ENCODE measurements at places on chromosomes 3 and 15. TPM values are rescaled to one million over a fixed set of nuclear protein-coding genes. Genes with fewer than 3 reads are reported as not detected.
A peak's percentile ranks its signal among the peaks of the same experiment; 100 is the strongest.

GRCh38 chr15:99721104-99721778 is 12.0 kb downstream of the LYSMD4 start:
- peak; percentile 51 for DNase-seq

DNA sequence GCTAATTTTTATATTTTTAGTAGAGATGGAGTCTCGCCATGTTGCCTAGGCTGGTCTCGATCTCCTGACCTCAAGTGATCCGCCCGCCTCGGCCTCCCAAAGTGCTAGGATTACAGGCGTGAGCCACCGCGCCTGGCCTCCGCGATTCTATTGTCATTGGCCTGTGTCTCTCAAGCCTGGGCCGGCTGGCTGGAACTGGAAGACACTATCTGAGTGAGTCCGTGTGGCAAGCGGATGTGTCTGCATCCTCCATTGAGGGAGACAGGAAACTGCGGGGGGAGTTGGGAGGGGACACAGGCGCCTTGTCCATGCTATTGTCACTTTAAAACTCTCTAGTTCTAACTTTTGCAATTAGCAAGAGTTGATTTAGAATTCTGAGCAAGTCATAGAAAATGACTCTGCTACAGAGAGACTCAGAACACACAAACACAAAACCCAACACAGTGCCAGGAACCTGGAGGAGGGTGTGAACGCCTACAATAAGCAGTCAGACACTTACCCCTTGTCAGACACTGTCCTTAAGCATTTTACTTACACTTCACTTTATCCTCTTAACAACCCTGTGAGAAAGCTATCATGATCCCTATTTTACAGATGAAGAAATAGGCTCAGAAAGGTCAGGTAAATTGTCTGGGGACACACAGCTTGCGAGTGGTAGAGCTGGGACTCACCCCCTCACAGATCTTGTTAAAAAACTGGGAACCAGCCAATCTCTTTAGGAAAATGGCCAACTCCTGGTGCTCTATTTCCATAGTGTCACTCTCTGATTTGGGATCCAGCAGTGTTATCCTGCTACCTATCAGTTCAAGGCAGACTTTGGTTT is 38.7 kb downstream of the ANP32A start:
- DNase-seq = no peak

GRCh38 chr3:143203848-143204247 is 84.3 kb downstream of the CHST2 start:
- DNase-seq = no peak

- no peak for DNase-seq
Measured at GRCh38 chr3:69998759-69999139, 784 bp upstream of the SAMMSON start.

- DNase-seq = no peak
Measured at GRCh38 chr3:71491154-71491752, 92.3 kb downstream of the FOXP1 start.

DNA sequence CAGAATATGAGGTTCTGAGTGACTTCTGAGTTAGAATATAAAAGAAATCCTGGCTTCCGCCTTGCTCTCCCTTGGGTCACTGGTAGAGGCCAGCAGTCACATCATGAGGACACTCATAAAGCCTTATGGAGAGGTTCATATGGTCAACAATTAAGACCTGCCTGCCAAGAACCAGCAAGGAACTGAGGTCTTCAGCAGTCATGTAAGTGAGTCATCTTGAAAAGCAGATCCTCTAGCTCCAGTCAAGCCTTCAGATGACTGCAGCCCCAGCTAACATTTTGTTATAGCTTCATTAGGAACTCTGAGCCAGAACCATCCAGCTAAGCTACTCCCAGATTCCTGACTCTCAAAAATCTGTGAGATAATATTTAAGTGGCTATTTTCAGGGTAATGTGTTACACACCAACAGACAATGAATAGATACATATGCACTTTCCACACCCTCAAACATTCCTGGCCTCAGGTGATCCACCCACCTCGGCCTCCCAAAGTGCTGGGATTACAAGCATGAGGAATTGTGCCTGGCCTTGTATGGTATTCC is 447.2 kb downstream of the SHQ1 start:
- no peak for DNase-seq

- DNase-seq = no peak
Measured at GRCh38 chr3:107911337-107912000, 179.4 kb downstream of the CD47 start.

DNA sequence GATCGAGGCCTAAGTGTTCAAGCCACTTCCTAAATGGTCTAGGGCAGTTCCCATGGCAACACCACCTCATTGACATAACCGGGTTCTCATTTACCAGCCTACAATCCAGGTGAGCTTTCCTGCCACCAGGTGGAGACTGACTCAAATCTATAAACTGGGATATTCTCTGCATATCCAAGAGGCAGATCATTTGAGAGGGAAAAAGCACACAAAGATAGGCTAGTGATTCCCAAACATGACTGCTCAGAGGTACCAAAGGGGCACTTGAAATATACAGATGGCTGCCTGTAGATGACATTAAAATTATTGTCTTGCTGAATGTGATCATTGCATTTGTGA is 141.3 kb upstream of the PROK2 start:
- peak; percentile 59 for DNase-seq

GRCh38 chr3:23312866-23313265 is 109.7 kb downstream of the UBE2E2 start:
- no peak for DNase-seq

DNA sequence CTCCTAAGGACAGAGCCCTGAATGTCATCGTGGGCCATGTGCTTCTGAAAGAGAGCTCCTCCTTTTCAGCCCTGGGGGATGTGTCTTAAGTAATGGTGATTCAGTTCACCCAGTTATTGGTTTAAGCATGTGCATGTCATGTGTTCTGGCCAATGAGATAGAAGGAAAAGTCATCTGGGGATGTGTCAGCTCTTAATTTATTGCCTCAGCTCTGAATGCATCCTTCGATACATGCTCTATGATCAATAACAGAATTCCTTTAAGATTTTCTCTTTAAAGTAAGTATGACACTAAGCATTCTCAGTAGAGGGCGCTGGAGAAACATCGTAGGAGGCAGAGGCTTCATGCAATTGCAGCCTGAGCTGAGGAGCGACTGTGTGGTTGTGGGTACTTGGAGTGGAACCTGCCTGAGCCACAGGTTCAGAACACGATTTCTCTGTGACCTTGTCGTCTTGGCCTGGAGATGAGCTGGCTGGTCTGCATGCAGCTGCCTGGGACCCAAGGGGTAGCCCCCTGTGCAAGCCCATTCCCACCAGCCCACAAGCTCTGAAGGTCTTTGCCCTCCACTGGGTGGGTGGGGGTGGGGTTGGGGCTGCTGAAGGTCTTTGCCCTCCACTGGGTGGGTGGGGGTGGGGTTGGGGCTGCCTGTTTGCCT is 69.5 kb downstream of the C3orf38 start:
- peak; percentile 81 for DNase-seq

DNA sequence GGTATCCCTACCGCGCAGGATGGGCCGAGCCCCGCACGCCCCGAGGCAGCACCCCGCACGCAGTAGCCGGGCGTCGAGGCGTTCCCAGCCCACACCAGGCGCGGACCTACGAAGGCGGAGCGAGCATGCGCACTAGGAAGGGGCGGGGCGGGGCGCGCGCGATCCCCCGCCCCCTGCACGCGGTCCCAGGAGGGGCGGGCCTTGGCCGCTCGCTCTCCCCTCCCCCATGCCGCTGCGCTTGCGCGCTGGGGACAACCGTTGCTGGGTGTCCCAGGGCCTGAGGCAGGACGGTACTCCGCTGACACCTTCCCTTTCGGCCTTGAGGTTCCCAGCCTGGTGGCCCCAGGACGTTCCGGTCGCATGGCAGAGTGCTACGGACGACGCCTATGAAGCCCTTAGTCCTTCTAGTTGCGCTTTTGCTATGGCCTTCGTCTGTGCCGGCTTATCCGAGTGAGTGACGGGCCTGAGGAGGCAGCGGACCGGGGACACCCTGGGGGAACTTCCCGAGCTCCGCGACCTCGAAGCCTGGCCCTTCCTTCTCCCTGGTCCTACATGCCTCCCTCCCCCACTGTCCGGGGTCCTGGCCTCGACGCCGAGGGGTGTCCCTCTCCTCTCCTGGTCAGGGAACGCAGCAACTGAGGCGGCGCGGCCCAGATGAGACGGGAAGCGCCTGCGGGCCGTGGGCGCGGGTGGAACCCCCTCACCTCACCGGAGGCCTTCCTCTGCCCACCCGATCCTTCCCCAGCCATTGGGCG is at the start of gene SPESP1:
Gene SPESP1 (plus strand): TSS at position 258 of the 755 bp plus-strand sequence. CDS start 129 bp downstream, at position 387.
- DNase-seq = no peak

DNA sequence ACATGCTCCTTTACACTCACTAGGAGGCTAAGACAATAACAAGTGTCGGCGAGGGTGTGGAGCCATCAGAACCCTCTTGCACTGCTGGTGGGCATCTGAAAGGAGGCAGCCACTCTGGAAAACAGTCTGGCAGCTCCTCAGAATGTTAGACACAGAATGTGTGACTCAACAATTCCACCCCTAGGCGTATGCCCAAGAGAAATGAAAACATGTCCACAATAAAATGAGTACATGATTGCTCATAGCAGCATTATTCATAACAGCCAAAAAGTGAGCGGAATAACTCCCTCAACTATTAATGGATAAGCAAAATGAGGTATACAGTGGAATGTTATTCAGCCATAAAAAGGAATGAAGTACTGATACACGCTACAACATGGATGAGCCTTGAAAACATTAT is 57.8 kb downstream of the WNT7A start:
- DNase-seq = no peak

DNA sequence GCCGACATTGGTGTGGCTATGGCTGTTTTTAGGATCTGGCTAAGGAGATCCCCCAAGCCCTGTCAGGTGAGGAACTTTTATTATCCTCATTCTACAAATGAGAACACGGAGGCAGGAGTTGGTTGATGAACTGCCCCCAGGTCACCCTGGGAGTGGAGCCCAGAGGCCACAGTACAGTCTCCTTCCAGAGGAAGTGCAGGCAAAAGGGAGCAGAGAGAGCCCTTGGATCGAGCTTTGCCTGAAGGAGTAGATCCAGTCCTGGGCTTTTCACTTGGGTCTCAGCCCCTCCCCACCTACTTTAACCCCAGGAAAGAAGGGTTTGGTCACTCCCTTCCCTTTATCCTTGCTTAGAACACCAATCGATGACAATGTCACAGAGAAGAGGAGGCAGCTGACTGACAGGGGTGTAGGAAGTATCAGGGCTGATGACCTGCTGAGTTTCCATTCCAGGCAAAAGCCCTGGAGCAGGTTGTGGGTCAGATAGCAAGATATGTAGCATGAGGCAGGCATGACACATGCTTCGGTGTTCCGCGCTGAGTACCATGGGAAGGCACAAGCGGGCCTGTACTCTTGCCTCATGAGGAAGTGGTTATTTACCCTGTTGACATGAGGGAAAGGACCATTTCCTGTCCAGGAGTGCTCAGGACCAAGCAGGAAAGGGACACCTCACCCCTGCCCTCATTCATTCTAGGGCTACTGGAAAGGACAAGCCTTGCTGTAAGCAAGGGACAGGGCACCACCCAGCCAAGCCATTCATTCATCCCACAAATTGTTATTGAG is 5.8 kb upstream of the PLA2G4D start:
- no peak for DNase-seq

The ROPN1 gene
- not detected for total RNA-seq

The CHDH gene
- total RNA-seq = 1.4 TPM

The P2RY13 gene
- not detected for total RNA-seq

The PODXL2 gene
- total RNA-seq = 16.1 TPM

The CCDC39 gene
- not detected for total RNA-seq

The WDR48 gene
- total RNA-seq = 38.4 TPM

Data from OCI-LY7 (cell line).